Kasumi-1 (cell line): ENCODE measurements at places on chromosomes 2 and 18.
A peak's percentile ranks its signal among the peaks of the same experiment; 100 is the strongest.

GRCh38 chr2:109259671-109260070, 130.7 kb downstream of the SH3RF3 start:
- DNase-seq: no peak

GRCh38 chr18:42033137-42033810, 78.2 kb downstream of the PIK3C3 start:
- no peak for DNase-seq

DNA sequence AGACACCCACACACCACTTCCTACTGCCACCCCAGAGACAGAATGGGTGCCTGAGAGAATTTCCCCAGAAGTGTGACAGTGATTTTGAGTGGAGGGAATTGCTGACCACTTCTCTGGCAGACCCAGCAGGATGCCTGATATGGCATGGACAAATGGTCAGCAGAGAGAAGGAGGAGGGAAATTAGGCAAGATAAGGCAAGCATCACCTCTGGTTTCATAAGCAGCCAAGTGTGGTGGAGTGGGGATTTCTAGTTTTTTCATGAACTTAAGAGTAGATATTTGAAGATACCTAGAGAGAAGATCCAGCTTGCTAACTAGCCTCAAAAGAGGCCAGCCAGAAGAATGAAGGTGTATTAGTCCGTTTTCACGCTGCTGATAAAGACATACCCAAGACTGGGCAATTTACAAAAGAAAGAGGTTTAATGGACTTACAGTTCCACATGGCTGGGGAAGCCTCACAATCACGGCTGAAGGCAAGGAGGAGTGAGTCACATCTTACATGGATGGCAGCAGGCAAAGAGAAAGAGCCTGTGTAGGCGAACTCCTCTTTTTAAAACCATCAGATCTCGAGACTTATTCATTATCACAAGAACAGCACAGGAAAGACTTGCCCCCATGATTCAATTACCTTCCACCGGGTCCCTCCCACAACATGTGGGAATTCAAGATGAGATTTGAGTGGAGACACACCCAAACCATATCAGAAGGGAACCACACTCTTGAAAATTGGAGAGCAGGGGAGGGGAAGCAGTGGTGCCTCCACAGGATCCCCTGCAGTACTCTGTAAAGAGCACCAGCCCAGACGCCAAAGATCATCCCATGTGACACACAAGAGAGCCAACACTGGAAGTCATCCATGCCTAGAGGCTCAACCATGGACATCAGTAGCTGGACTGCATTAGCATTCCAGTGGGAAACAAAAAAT, 64.2 kb downstream of the RBM43 start:
- no peak for DNase-seq

GRCh38 chr2:45769056-45769455, 117.6 kb downstream of the PRKCE start:
- DNase-seq: no peak

GRCh38 chr18:28332071-28332470, 155.1 kb upstream of the CDH2 start:
- DNase-seq: no peak

DNA sequence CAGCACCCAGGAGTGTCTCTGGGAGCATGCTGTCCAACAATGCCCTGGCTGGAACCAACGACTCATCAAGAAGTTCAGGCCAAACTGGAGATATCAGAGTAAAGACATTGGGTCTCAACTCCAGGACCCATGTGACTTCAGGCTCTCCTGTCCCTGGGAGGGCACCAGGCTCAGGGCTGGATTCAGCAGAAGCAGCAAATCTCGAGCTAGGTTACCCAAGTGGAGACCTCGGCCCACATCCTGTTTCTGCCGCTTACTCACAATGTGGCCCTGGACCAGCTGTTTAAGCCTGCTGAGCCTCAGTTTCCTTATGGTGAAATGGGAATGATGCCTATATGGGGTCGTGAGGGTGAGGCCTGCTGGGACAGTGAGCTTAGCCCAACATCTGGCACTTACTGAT, 9.3 kb upstream of the OTOF start:
- no peak for DNase-seq

GRCh38 chr2:160278879-160279177, 78.8 kb upstream of the ITGB6 start:
- DNase-seq: no peak

GRCh38 chr2:195871326-195871725, 197.3 kb downstream of the DNAH7 start:
- DNase-seq: no peak

DNA sequence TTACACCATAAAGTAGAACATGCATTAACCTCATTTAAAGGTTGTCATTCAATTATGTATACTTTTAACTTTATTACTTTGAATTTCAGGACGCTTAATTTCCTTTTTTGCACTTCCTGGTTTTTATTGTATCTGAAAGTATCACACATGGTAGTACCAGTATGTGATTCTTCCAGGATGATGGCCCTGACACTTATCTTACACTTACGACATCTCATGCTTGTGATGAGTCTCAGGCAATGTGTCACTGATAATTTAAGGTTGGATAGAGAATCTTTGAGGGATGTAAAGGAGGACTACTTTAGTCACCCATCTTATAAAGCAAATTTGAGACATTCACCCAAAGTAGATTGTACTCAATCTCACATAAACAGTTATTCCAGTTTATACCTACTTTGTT, 74.9 kb downstream of the ABCA12 start:
- DNase-seq: no peak

DNA sequence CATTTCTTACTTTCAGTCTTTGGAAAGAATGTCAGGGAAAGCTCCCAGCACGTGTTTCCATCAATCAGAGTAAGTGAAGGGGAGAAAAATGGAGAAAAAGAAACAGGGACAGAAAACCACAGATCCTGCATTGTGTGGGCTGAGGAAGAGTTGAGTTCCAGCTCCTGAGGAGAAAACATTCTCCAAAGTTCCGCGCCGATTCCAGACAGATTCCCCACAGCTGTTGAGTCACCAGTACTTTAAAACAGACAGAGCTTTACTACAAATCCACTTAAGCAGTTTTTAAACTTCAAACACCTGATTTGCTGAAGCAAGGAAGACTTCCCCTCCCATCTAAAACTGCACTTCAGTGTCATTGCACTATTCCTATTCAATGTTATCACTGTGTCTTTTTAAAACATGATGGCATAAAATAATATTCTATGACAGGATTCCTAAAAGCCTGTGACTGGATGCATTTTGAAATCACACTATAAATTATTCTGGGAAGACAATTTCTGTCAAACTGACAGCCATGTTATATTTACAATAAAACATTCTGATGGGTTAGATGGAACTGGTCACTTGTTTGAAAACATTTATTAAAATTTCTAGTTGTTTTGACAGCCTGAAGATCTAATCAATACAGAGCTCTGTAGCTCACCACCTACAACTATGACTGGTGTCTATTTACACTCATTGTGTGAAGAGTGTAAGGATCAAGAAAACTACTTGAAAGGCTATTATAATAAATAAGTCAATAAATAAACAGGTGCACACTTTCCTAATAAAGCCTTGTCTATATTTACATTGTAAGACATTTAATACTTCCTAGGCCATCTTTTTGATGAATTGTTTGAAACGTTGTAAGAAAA, 40.9 kb downstream of the TCF4 start:
- DNase-seq: no peak

DNA sequence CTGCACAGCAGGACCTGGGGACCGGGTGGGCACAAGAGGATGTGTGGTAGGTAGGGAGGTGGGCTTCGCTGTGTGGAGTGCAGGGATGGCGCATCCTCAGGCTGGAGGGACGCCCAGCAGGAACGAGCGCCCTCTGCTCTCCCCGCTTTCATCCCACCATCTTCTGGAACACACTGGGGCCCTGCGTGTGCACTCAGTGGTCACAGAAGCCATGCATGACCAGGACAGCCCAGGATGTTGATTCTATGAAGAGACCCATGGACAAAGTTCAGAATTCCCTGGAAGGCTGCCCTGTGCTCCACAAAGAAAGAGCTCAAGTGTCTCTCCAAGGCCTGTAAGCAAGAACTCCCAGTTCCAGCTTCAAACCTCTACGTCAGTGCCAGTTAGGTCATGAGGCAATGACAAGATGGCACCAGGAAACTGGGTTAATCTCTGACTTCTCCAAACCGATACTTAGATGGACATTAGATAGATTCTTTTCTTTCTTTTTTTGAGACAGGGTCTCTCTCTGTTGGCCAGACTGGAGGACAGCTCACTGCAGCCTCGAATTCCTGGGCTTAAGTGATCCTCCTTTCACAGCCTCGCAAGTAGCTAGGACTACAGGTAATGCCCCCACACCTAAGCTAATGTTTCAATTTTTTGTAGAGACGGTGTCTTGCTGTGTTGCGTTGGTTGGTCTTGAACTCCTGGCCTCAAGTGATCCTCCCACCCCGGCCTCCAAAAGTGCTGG, 3.4 kb downstream of the SLC66A2 start:
- DNase-seq: no peak

DNA sequence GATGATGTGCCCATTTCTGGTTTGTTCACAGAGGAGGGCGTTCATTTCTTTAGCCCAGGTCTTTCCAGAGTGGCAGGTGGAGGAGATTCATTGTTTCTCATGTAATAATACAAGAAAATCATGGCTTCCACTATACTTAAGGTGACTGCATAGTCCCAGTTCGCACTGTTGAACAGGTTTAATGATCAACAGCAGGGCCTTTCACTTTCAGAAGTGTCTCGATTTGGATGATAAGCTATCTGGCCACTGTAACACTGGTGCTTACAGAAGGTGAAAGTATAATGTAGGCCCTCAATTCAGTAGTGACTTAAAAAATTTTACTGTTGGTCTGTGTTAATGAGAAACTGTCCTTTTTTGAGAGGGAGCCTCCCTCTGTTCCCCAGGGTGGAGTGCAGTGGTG, 1.4 kb downstream of the RMC1 start:
- no peak for DNase-seq

GRCh38 chr2:181771356-181771755, 91.0 kb upstream of the NEUROD1 start:
- DNase-seq: no peak

DNA sequence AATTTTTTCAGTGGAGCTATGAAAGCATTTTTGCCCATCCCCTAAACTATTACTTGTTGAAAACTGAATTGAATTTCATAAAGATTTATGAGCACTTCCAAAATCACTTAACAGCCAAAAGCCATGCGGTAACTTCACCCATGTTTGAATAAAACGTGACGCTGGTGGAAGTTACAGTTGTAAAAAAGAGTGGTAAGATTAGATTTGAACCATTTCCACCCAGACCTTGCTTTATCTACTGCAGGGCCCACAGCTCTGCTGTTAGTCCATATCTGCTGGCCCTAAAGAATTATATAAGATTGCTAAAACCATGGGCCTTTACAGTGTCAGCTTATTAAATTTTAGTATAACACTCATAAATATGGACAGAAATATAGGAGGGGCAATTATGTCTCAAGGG, 15.5 kb upstream of the ITGA4 start:
- DNase-seq: no peak

GRCh38 chr2:62506421-62506750, 391 bp upstream of the TMEM17 start:
- peak; percentile 70 for DNase-seq

- no peak for DNase-seq
Measured at GRCh38 chr2:71667256-71668182, 214.2 kb downstream of the DYSF start.

- peak; percentile 34 for DNase-seq
Measured at GRCh38 chr2:177767768-177768167, 304.8 kb downstream of the PDE11A start.

DNA sequence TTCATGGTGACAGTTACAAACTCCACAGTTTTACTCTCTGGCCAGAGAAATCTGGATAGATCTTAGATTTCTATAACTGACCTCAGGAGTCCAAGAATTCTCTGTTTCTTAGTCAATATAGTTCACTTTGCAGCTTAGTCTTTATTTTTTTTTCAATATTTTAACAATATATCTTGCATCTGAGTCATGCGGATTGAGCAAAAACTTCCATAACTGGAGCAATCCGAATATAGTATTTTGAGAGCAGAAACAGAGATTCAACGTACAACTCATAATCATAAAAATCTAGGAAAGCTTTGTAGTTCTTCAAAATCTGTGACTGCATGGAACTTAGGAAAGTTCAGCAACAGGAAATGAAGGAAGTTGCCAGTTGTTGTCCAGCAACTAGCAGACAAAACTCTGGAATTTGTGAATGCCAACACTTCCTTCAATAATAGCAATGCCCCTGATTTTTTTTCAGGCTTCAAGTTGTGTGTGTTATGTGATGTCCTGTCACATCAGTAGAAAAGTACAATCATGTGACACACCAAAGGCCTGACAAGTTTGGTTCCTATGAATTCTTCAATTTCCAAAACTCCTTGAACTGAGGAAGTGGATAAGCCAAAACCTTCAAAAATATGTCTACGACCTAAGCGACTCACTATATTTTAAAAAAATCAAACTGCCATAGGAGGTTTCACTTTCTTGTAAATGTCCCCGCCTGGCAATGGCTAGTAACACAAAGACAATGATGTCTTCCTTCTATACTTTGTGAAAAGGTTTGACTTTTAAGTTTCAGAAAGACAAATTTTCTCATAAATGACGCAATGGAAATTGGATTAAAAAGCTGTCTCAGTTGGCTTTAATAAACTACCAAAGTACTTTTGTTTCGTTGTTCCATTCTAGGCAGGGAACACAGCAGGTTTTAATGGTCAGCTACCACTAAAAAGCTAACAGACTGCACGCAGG, 510.6 kb downstream of the ERBB4 start:
- DNase-seq: no peak

- DNase-seq: no peak
Measured at GRCh38 chr18:9094307-9095226, 7.9 kb upstream of the NDUFV2 start.

DNA sequence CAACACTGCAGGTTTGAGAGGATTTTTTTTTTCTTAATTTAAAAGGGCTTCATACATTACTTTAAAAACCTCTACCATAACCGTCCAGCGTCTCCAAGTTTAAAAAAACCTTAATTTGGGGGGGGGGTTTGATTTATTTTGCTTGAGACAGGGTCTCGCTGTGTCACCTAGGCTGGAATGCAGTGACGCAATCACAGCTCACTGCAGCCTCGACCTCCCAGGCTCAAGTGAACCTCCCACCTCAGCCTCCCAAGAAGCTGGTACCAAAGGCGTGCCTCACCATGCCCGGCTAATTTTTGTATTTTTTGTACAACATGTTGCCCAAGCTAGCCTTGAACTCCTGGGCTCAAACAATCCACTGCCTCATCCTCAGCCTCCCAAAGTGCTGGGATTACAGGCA, 36.9 kb downstream of the ADAM17 start:
- DNase-seq: no peak

DNA sequence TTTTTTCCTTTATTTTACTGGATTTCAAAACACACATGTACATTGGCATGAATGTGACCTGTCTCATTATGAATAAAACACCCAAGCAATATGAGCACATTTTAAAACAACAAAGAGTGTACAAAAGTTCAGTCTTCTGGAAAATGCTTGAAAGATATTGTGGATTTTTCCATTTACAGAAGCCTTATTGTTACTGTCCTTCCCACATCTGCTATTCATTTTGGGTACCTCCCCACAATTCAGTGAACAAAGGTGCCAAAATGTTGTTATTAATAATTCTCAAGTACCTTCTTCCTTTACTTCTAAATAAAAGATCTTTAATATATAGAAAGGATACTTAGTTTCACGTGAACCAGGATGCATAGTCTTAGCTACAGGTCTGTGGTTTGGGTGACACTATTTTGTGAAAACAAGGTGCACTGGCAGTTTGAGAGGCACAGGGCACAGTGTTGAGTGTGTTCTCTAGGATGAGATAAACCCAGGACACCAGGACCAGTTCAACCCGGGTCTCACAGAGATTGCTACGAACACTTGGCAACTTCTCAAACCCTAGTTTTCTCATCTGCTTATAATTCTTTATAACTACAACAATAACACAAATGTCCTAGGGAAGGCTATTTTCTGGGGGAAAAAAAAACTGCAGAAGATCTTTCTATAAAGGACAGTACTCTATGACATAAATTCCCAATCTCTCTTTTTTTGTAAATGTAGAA, 84.5 kb upstream of the GALNT5 start:
- no peak for DNase-seq

- peak; percentile 90 for DNase-seq
Measured at GRCh38 chr18:22169011-22169888, at the start of gene GATA6. Gene GATA6 (plus strand): TSS chr18:22169589. CDS start chr18:22171145, 1,556 bp downstream.
